Fibroblast of skin of back (primary cell): ENCODE measurements at places on chromosomes 2 and 18.

DNA sequence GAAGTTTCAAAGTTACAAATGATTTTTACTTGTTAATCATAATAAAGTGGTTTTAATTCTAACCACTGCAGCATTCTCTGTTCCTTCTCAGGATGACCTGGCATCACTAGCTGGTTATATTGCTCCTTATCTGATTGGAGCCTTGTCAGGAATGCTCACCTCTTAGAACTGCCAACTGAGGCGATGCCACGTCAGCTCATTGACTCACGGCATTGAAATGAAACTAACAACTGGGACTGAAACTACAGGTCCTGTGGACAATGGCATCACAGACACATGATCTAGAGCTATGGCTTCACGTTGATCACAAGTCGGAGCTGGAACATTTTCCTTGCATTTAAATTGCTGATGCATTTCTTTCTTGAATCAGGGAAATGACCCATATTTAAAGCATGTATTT, 54.9 kb upstream of the MAP2 start:
- peak; percentile 74 for DNase-seq

DNA sequence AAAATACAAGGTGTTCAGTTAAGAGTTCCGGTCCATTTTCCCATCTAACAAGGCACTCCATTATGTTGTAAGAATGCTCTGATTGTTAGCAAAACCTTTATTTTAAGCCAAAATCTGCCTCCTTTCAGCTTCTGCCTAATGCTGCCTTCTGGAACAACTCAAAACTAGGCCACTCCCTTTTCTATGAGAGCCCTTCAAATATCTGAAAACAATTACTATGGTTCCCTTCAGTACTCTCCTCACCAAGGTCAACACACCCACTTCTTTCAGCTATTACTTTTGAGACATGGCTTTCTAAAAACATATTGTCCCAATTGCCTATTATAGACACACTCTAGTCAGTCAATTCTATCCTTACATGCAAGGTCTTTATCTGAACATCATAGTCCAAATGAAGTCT, 429.4 kb downstream of the ERBB4 start:
- no peak for DNase-seq

- peak; percentile 73 for DNase-seq
Measured at GRCh38 chr2:18209934-18210639, 331.6 kb downstream of the KCNS3 start.

- no peak for DNase-seq
Measured at GRCh38 chr2:128435576-128436478, 117.2 kb upstream of the HS6ST1 start.

GRCh38 chr2:177532567-177532966, 140.0 kb downstream of the AGPS start:
- no peak for DNase-seq

DNA sequence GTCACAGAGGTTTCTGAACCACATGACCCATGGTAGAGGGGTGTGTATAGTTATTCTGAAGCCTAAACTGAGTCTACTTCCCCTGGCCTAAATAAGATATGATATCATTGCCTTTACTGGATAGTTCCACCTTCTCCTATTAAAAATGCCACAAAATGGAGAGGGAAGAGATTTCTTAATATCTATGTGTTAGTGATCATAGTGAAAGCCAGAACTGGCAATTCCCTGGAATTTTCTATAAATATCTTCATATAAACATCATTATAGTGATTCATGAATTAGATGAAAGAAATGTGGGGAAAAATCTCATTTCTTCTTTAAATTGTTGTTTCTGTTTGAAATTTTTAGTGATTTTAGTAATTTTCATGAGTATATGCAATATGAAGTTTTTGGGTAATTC, 45.8 kb downstream of the TSHZ1 start:
- no peak for DNase-seq

DNA sequence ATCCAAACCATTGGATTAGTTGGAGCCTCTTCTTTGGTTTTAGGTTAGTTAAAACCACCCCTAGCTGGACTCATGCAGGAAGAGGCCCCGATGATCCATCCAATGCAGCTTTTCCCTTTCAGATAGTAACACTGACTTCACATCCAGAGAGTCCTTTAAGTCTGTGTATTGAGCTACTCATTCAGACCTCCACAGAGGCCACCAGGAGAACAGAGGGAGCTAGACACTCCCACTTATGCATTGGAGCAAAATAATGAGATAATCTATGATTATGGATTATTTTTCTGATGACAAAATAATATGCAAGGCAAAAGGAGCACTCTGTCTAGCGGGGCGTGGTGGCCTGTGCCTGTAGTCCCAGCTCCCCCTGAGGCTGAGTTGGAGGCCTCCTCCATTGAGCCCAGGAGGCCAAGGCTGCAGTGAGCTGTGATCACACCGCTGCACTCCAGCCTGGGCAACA, 1.6 kb upstream of the ROCK2 start:
- no peak for DNase-seq

DNA sequence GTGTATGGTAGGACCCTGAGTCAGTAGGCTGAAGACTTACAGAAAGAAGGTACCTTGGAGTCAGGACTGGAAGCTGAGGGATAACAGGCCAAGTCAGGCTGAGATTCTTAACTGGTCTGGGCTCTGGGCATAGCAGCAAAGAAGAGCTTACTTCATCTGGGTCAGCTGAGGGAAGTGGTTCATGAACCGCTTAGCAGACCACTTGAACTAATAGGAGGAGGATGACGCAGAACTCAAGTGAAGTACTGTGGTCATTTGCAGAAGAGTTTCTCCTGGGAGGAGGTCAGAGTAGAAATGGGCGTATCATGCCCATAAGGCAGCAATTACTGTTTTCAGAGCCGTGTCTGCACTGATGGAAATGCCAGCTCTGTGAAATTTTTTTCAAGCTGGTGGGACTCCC, 164.5 kb downstream of the LCLAT1 start:
- peak; percentile 52 for DNase-seq

DNA sequence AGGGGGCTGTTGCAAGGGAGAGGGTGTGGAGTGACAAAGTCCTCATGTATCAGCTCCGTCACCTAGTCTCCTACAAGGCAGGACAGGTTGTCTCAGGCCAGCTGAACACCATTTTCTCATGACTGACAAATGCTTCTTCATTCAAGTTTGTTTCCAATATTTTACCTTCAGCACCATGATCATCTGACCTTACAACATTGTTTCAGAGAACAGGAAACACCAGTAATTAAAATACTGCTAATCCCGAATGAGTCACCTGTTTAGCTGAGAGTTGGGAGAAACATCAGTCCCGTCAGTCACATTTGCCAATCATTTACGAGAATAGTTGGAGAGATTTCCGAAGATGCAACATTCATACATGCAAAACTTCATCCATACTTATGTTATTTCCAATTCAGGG, 25.7 kb upstream of the SP5 start:
- no peak for DNase-seq

GRCh38 chr18:58490238-58490637, 138.7 kb downstream of the ALPK2 start:
- no peak for DNase-seq

DNA sequence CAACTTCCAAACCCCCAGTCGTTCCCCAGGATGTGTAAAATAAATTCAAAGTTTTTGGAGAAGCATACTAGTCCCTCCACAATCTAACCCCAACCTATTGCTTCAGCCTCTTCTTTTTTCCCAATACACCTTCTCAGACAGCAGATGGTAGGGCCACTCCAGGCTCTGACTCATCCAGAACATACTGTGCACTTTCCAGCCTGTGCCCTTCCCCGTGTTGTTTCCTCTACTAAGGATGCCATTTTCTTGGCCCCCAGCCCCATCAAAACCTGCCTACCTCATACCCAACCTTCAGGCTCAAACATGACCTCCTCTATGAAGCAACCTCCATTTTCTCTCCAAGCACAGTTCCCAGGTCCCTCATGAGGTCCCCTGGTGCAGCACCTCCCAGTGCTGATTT, 669.3 kb downstream of the BCL11A start:
- DNase-seq = no peak

- DNase-seq = peak; percentile 15
Measured at GRCh38 chr2:144403933-144404332, 116.0 kb downstream of the ZEB2 start.

DNA sequence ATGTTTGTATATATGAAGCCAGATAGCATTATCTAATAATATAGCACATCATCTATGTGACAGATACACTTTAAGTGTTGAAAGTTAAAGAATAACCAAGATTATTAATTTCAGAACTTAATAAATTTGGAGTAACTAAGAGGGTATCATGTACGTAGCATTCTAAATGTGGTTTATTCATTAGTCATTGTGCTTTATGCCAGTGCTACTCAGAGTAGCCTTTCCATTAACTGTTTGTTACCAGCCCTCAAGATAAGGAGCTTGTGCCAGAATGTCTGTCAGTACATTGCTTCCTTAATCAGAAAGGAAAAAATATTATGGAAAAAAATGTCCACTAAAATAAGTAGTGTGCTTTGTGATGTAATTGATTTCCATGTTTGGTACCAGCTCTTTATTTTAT, 94.9 kb upstream of the TWSG1 start:
- no peak for DNase-seq

DNA sequence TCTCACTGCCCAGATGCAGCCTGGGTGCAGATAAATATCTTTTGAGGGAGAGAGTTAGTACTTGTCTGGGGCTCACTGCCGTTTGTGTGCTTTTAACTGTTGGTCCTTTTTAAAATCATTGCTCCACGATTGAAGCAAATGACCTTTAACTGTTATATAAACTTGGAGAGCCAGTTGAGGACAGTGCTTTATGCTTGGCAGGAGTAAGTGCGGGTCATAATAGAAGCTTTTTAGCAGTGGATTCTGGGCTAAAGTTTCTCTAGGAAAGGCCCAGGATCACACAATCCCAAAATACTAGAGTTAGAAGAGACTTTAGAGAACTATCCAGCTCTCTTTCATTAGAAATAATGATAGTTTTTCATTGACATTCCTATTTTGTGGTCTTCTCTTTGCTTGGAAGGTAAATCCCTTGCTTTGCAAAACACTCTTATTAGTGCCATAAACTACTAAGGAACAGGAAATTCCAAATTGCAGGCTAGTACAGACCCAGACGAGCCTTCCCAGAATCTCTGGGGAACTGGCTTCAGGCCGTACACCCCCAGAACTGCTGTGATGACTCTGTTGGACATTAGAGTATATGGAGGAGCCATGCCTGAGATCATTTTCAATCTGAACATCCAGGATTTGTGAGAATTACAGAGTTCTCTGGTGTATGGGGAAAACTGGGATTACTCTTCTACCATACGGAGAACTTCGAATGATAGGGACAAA, 19.1 kb downstream of the LIMS1 start:
- no peak for DNase-seq

- DNase-seq = no peak
Measured at GRCh38 chr2:11458753-11459152, 7.2 kb downstream of the E2F6 start.

DNA sequence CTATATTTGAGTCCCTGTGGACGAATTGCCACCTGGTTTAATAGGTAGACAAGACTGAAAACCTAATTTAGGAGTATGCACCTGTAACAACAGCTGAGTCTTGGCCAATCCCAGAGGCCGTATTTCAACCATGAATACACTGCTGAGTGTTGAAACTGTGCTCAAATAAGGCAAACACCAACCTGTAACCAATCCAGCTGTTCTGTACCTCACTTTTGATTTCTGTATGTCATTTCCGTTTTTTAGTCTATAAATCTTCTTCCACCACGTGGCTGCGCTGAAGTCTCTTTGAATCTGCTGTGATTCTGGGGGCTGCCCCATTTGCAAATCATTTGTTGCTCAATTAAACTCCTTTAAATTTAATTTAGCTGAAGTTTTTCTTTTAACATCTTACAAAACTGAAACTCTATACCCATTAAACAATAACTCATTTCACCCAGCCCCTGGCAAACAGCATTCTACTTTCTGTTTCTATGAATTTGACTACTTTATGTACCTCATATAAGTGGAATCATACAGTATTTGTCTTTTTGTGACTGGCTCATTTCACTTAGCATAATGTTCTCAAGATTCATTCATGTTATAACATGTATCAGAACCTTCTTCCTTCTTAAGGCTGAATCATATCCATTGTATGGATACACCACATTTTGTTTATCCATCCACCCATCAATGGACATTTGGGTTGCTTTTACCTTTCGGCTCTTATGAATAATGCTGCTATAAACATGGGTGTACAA, 7.5 kb upstream of the YPEL5 start:
- DNase-seq = no peak

- DNase-seq = peak; percentile 95
Measured at GRCh38 chr2:236535024-236535423, 34.6 kb upstream of the ACKR3 start.

GRCh38 chr2:221554769-221555493, 17.2 kb downstream of the EPHA4 start:
- DNase-seq = peak; percentile 2

DNA sequence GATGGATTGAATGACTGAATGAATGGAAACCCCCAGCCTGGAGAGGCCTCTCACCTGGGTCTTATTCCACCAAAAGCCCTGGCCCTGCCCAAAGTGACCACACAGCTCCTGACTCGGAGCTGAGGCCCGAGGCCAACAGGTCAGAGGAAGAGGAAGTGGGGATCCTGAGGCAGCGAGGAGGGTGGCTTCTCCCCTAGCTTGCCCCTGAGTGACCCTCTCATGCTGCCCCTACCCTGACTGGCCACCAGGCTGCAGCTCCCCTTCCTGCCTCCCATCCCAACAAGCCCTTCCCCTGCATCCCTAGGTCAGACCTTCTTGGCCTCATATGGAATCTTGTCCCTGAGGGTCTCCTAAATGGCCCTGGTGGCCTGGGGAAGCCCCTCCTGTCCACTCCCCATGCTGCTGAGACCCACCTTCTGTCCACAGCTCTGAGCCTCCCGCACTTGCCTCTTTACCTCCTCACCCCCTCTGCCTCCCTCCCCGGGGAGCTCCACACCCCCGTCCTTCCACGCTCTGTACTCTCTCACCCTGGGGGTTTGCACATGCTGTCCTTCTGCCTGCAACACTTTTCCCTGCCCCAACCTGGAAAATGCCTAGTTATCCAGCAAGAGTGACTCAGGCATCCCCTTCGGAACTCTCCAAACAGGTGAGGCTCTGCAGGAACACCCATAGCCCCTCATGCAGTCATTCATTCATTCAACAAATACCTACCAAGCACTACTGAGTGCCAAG, 134.8 kb upstream of the HDAC4 start:
- DNase-seq = no peak

DNA sequence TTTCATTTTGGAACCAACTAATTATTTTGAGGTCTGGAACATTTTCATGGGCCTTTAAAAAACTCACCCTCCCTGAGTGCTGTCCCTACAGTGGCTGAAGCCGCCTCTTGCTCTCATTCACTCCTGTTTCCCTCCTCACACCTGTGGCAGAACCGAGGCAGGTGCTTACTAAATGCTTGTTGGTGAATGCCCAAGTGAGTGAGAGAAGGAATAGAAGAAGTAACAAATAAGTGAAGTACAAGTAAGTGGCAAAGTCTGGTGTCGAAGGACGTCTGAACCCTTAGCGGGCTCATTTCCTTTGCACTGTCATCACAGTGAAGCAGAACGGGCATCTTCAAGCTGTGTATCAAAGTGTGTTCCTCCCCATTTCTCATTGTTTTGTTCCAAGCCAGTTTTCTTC, 135.2 kb downstream of the RHBDD1 start:
- DNase-seq = no peak
